ENCODE measurements at places on chromosomes 16 and 17. TPM values are rescaled to one million over a fixed set of nuclear protein-coding genes. Genes with fewer than 3 reads are reported as not detected.
A peak's percentile ranks its signal among the peaks of the same experiment; 100 is the strongest.

DNA sequence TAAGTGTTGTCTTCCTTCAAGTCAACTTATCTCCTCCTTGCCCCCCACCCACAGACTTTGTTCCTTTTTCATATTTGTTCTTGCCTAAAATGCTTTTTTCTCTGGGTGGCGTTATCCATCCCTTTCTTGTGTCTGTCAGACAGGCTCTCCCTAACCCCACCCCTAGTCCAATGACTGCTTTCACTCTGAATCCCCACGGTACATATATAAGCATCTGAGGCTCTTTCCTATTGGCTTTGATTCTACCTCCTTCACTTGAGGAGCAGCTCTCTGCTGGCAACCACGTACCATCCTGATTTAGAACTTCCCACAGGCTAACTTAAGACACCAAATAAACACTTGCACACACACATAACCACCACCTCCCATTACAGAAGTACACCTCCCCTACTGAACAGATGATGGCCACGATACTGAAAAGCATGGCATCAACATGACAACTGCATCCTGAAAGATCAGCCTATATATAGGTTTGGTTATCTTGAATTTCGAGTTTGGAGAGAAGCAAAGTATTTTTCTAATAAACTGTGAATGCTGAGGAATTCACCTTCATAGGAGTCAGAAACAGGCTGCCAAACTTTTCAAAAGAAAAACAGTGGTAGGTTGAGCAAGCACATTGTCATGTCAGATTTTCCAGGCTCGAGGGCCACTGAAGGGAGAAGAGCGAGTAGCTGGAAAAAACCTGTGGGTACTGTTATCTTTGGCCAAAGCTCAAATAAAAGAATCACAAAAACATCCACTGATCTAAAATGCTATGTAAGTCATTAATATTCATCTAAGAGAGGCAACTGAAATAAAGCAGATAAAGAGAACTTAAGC lies 24.3 kb downstream of the STAT3 start:
- no peak for DNase-seq

- no peak for DNase-seq
Measured at GRCh38 chr16:87701078-87701460, 64.7 kb downstream of the KLHDC4 start.

EME1 gene
- polyA plus RNA-seq: 9.2 TPM

SECTM1 gene
- 1.8 TPM for polyA plus RNA-seq

FNDC8 gene
- polyA plus RNA-seq: 0.14 TPM

DNA sequence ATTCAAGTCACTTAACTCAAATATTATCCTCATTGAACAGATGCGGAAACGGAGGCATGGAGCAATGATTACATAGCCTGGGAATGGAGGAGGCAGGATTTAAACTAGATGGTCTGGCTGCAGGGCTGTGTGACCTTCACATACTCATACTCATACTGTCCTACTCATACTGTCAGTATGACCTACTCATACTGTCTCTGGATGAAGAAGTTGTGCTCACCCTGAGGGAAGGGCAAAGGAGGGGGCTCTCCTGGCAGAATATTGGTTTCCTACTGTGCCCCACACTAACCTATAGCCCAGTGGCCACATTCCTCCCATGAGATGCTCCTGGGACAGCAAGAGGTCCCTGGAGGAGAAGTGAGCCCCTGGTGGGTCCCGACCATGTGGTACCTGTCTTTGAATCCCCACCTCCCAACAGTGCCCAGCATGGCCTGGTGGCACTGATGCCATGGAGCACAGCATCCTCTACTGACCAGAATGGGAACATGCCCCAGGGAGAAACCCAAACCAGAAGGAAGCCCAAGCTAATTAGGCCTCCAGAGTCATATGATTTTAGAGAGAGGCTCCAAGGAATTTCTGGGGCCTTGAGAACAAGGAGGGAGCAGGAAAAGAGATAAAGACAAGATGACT lies 197.3 kb upstream of the SDK2 start:
- DNase-seq: no peak

DNA sequence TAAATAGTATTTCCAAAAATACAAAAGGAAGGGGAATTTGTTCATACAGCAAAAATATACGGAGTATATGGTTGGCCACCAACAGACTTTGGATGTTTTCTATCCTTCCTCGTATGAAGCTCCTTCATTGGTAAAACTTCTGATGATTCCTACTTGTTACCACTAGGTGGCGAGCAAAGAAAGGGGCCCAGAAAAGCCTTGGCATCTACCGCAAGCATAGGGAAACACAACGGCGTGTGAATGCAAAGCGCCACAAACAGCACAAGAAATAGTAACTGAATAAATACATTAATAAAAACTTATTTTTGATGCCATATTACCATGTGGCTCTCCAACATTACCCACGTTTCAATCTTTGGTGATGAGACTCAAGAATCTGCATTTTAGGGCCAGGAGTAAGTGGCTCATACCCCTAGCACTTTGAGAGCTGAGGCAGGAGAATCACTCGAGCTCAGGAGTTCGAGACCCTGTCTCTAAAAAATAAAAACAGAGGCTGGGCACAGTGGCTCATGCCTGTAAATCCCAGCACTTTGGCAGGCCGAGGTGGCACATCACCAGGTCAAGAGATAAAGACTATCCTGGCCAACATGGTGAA lies 34.5 kb downstream of the YWHAE start:
- peak; percentile 67 for DNase-seq

- no peak for DNase-seq
Measured at GRCh38 chr16:24689128-24689527, 40.3 kb upstream of the TNRC6A start.

GRCh38 chr16:70576431-70577255 lies 53.0 kb downstream of the SF3B3 start:
- DNase-seq: no peak

DNA sequence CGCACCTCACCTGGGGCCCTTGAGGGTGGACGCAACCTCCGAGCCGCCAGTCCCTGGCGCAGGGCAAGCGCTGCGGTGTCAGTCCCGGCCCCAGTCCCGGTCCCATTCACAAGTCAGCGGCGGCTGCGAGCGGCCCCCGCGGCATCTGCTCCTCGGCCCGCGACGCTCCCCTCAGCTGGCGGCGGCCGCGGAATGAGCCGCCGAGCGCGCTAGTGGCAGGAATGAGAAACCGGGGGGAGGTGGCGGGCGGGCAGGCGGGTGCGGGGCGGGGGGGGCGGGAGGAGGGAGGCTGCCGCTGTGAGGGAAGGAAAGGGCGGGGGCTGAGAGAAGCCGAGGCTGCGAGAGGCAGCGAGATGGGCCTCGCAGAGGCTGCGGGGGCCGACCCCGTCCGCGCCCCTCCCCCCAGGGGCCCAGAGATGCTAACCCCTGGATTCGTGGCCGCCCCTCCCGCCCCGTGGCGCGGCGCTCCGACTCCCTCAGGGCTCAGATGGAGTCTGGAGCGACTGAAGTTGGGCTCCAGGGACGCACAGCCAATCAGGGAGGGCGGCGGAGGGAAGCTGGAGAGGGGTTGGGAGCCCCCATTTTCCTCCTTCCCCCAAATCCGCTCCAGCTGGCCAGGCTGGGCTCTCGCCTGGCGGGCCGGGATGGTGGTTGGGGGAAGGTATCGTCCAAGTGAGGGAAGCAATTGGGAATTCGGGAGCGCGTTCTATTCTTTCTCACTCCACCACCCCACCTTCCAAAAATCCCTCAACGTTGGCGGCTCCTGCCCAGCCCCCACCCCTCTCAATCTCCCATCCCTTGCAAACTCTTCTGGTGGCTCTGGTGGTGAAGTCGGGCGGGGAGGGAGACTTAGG lies at the start of gene CDH11:
Gene CDH11 (minus strand): TSS at position 194 of the 854 bp plus-strand sequence. CDS start 117,194 bp downstream, outside the sequence.
- no peak for DNase-seq

GRCh38 chr17:40462343-40463121 lies 19.3 kb downstream of the IGFBP4 start:
- no peak for DNase-seq

ABCC11 gene
- polyA plus RNA-seq: 0.26 TPM

TBX2 gene
- polyA plus RNA-seq: 117 TPM

GRCh38 chr16:88967830-88968588 lies 9.0 kb downstream of the CBFA2T3 start:
- no peak for DNase-seq

GRCh38 chr16:74449470-74449869 lies 28.2 kb upstream of the CLEC18B start:
- no peak for DNase-seq

GRCh38 chr17:39487946-39488345 lies 26.7 kb downstream of the CDK12 start:
- no peak for DNase-seq

DNA sequence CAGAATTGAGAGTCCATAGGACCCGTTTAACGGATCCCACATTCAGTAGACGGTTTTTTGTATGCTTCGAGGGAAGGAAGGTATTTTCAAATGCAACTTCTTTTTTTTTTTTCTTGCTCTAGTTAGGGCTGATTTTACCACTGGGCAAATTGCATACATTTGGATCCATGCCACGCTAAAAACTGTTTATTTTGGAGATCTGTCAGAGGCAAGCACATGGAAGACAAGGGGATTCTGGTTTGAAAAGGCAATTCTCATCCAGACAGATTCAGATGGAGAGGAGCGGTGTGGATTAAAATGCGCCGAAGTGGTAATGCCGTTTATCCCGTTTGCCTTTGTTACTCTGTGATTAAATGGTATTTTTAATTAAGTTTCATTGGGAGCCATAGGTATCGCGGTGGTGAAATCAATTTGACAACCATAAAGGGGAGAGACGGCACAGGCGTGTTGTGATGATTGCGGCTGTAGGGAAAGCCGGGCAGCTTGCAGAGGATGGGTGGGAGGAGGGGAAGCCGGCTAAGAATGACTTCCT lies 170.4 kb downstream of the IRX3 start:
- no peak for DNase-seq

- no peak for DNase-seq
Measured at GRCh38 chr16:30659507-30660423, 1.5 kb downstream of the FBRS start.

DNA sequence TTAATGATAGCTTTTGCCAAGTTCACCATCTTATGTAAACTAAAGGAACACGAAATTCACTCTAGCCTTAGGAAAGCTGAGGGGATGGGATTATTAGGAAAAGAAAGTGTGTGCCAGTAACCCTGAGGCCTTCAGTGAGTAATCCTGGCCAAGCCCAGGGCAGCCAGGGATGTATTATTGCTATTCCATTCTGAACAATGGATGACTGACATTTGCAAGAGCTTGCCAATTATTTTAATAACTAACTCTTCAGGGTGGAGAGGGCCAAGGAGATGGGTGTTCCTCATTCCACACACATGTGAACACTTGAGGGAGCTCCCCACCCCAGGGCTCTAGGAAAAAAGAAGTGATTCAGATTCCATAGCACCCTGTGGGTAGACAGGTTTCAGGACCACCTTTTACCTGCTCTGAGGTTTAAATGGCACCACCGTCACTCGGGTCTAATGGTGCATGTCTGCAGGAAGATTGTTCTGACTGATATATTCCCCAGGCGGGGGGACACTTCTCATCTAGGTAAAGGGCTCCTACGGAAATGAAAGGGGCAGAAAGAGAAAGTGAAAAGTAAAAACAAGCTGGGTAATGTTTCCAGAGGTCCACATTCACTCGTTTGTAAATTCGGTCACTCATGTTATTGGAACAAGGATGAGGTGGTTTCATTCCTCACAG lies 41.5 kb downstream of the TK2 start:
- no peak for DNase-seq

- DNase-seq: no peak
Measured at GRCh38 chr17:63646488-63646806, 24.2 kb downstream of the MAP3K3 start.

DNA sequence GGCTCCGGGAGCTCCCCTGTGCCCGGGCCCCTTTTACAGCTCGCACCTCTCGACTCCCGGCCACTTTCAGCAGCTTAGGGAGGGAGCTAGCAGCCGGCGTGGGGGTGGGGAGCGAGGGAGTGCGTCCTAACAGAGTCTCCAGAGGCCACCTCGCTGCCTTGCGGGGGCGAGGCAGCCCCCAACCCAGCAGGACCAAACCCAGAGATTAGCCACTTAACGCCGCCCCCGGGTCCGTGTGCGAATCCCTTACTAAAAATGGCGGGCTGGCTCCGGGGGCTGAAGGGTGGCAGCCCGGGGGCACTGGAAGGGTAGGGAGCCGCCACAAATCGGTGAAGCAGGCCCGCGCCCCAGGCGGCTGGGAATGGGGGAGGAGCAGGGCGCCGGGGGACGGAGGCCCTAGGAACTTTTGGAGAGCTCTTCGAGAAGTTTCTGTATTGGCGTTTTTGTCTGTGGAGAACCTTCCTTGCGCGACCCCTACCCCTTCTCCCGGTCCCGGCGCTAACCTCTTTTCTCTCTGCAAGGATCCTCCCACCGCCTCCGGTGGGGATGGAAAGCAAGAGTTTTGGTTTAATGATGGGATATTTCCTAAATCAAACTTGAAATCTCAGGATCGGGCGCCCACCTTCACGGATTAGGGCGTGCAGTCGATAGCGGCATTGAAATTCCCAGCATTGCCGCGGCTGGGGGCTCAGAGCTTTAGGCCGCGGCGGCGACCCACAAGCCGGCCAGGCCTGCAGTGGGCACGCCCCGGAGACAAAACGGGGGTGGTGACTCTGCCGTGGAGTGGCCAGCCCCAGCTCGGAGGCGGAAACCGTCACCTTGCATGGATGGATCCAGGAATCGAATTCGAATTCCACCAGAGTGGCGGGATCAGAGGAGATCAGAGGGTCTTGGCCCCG lies 793 bp upstream of the IRX3 start:
- DNase-seq: no peak

SARM1 gene
- 12.6 TPM for polyA plus RNA-seq

ITGAL gene
- 2.5 TPM for polyA plus RNA-seq
